Type B pancreatic cell (in vitro differentiated cells): ENCODE measurements at places on chromosomes 6 and 20. TPM values are rescaled to one million over a fixed set of nuclear protein-coding genes. Genes with fewer than 3 reads are reported as not detected.
A peak's percentile ranks its signal among the peaks of the same experiment; 100 is the strongest.

The CTAGE9 gene
- total RNA-seq: not detected in 2 replicates

DNA sequence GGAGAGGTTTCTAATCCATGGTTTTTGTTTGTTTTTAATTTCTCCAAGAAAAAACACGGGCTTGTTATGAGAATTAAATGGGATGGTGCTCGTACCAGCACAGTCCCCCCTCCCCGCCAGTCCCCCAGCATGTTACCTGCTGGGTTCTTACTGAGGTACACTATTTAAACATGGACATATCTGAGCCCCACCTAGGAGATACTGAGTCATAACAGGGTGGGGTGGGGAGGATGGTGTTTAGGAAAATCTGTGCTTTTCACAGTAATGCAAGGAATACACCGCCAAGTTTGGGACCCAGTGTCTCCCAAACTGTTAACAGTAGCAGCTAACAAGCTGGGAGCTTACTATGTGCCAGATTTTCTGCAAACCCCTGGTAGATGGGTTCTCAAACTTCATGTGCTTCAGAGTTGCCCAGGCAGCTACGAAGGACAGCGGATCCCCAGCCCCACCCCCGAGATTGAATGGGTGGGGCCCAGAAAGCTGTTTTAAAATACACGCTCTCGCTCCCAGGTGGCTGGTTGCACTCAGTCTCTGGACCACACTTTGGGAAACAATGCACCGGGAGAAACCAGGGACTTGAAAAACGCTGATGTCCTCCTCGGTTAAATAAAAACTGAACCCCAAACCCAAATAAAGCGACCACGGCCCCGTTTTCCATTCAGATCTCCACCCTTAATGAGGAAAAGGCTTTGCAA, 995 bp downstream of the ZFP64 start:
- H3K27ac ChIP-seq: peak overlapping the region; percentile 91
- H3K4me3 ChIP-seq: peak overlapping the region; percentile 95
- H3K27me3 ChIP-seq: no peaks in the 10 kb centered on the region
- H3K4me1 ChIP-seq: peaks cover 8% of the 10 kb centered on the region

DNA sequence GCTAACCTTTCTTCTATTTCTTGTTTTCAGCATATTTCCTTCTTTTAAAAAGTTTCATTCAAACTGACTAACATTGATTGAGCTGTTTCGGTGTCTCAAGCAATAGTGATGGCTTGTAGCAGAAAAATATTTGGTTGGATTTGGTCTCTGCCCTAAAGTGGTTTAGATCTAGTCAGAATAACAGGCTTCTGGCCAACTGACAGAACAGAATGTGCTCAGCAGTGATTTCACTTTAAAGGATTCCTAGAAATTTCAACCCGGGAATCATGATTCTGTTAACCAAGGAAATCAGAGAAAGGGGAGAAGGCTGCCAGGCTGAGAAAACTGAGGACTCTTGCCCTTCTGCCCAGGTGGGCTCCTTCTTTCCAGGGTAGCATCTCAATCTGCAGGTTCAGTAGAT, 16.6 kb upstream of the GSTA1 start:
- no peaks in the 10 kb centered on the region for H3K27me3 ChIP-seq
- peaks cover 3% of the 10 kb centered on the region for H3K4me1 ChIP-seq
- DNase-seq: no peak
- H3K4me3 ChIP-seq: no peak overlapping the region
- no peak overlapping the region for H3K27ac ChIP-seq

DNA sequence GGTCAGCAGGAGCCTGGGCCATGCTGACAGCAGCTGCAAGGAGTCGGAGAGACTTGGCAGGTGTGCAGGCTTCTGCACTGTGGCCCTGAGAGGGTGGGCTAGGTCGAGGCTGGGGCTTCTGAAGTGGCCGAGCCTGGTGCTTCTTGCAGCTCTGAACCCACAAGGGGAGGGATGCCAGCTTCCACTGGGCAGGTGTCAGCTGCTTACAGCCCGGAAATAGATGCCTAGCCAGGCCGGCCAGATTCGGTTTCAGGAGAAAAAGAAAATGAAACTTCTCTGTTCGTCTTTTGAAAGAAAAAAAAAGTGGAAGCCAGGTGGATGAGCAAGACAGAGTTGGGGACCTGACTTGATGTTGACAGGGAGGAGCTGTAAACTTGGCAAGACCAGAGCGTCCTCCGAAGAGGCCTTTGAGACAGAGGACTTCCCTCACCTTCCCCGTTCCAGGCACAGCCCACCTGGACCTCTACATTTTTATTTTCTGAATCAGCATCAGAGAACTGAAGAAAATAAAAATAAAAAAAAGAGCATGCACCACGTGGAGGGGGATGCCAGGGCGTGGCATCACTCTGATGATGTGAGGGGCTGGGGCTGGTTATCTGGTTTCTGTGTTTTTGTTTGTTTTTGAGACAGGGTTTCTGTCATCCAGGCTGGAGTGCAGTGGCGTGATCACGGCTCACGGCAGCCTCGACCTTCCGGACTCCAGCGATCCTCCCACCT, at the start of gene ZBP1:
ZBP1 (minus strand) TSS at position 153 of the 717 bp plus-strand sequence; CDS start at position 22, 131 bp downstream.
- H3K27me3 ChIP-seq: peaks cover 14% of the 10 kb centered on the region
- peaks cover 13% of the 10 kb centered on the region for H3K4me1 ChIP-seq
- no peak within 1 kb of the TSS for H3K27ac ChIP-seq

- no peak overlapping the region for H3K27ac ChIP-seq
- no peaks in the 10 kb centered on the region for H3K27me3 ChIP-seq
- no peak for DNase-seq
- H3K4me3 ChIP-seq: no peak overlapping the region
Measured at GRCh38 chr6:101558712-101559111, 165.2 kb downstream of the GRIK2 start.

DNA sequence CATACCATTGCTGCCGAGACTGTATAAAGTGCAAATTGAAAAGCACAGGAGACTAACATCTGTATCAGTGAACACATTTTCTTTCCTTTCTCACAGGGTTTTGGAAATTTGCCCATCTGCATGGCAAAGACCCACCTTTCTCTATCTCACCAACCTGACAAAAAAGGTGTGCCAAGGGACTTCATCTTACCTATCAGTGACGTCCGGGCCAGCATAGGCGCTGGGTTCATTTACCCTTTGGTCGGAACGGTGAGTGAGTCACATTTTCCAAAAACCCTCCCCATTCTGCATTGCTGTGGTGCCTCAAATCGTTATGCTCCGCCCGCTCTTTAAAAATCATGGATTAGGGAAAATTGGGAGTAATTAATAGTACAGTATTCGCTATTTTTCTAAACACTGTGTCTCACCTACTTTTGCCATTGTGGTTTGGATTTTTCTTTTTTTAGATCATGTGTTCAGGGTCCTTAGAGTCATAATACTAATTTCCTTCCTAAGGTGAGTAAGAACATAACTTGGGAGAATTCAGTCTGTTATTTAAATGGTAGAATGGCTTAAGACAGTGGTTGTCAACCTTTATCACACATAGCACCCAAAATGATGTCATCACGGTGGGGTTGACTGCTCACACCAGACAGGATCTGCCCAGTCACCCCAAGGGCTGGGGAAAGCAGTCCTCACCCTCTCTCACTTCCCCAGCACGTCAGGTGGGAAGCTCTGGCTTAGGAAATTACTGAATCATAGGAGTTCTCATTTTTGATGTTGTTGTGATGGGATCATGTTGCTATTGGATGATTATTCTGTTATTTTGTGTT, 171.6 kb downstream of the MTHFD1L start:
- H3K4me1 ChIP-seq: peaks cover 55% of the 10 kb centered on the region
- peak overlapping the region; percentile 30 for H3K4me3 ChIP-seq
- H3K27me3 ChIP-seq: no peaks in the 10 kb centered on the region
- DNase-seq: no peak
- H3K36me3 ChIP-seq: peaks cover 34% of the 10 kb centered on the region
- peak overlapping the region; percentile 83 for H3K27ac ChIP-seq

The TNFRSF21 gene
- 74.2 and 96.7 TPM in 2 replicates for total RNA-seq

GRCh38 chr20:23140991-23141390, 54.9 kb upstream of the CD93 start:
- H3K36me3 ChIP-seq: no peaks in the 10 kb centered on the region
- DNase-seq: no peak
- H3K4me3 ChIP-seq: no peak overlapping the region
- H3K27ac ChIP-seq: no peak overlapping the region
- no peaks in the 10 kb centered on the region for H3K27me3 ChIP-seq
